ENCODE measurements at places on chromosomes 1 and 21.

DNA sequence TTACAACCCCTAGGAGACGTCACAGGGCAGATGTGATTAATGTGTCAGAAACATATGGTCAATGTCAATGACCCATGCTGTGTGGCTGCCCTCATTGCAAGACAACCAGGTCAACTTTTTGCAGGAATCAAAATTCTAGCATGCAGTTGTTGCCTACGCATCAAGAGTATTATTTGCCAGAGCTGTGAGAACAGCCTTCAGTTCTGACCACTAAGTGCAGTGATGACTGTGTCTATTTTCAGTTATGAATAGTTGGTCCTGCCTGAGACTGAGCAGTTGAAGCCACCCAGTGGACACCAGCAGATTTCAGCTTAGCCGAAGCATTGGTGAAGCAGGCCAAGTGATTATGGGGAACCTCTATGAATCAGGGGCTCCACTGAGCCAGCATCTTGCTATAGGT, 47.3 kb downstream of the LYPLAL1 start:
- no peak for ATAC-seq

GRCh38 chr1:14945132-14946010, 208.2 kb upstream of the TMEM51 start:
- peak; percentile 76 for ATAC-seq

- ATAC-seq: no peak
These were observed 10.6 kb downstream of the PTPRC start for GRCh38 chr1:198649232-198649967.

DNA sequence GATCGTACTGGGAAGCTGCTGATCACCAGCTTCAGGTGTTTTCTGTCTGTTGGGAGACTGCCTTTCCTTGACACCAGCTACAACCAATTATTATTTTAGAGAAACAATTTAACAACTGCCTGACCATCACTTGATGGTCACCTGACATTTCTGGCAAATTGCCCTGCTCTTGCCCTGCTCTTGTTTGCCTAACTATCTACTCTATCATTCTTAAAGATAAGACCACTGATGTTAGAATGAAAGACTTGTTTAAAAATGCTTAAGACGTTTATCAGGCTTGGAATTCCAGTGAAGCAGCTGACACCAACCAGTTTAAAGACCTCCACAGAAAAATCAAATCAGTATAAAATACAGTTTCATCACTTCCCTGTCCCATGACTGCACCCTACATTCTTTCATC, 423.3 kb upstream of the CAMK1G start:
- no peak for ATAC-seq

DNA sequence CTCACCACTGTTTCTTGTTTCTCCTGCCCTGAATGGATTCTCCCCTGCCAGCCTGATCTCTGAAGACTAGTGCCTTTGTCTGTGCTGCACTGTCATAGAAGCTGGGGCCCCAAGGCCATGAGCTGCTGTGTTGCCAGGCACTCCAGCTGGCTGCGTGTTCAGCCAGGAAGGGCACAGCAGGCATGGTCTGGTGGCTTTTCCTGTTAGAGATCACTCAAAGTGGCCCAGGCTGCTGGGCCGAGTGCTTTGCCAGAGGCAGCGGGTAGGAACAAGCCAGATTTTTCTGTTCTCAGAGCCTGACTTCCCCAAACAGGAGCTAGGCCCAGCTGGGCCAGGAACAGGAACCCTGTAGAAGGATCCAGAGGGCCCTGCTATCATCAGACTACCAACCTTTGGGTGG, 5.2 kb downstream of the ADPRS start:
- no peak for ATAC-seq

DNA sequence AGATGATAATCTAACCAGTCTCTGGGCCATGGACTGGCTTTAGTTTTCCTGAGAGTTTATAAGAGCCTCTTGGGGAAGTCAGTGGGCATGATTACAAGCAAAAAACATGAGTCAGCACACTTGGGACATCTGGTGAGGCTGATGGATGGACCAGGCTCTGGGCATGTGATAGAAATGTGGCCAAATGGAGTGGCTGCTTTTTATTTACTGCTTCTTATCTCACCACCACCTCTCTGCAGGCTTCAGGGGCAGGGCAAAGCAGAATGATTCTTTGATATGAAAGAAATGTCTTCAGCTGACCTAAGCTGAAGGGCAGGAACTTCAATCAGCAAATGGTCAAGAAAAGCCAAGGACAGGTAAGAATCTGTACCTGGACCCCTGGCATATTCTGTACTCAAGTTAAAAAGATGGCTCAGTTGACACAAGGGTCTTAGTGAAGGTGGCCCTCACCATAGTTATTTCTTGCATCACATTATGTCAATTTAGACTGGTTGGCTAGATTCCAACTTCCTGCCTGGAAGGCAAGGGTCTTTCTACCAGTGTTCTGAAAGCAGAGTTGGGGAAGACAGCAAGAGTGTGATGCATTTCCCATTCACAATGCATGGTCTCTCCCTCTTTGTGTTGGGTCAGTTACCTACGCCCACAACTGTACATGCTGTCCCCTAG, 162.8 kb downstream of the FASLG start:
- ATAC-seq: peak; percentile 53

- ATAC-seq: no peak
These were observed 7.6 kb downstream of the TMPRSS2 start for GRCh38 chr21:41500363-41500762.

GRCh38 chr1:155169541-155169940, 3.6 kb downstream of the KRTCAP2 start:
- ATAC-seq: no peak

DNA sequence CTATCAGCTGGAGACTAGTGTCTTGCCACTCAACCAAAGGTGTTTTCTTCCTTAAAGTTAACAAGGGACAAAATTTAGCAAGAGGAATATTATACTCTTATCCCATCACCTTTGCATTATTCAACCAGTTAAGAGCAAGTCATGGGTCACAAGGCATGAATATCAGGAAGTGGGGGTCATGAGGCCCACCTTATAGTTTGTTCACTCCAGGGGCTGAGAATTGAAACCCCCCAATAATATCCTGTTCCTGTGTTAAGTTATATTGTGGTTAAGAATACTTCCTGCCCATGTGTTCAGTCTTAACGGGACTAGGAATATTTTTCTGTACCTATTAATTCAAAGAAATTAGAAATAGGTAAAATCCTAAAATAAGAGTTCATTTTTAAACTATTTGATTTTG, 239.7 kb downstream of the S1PR1 start:
- no peak for ATAC-seq

GRCh38 chr21:45747233-45747766, 103.8 kb downstream of the PCBP3 start:
- no peak for ATAC-seq

DNA sequence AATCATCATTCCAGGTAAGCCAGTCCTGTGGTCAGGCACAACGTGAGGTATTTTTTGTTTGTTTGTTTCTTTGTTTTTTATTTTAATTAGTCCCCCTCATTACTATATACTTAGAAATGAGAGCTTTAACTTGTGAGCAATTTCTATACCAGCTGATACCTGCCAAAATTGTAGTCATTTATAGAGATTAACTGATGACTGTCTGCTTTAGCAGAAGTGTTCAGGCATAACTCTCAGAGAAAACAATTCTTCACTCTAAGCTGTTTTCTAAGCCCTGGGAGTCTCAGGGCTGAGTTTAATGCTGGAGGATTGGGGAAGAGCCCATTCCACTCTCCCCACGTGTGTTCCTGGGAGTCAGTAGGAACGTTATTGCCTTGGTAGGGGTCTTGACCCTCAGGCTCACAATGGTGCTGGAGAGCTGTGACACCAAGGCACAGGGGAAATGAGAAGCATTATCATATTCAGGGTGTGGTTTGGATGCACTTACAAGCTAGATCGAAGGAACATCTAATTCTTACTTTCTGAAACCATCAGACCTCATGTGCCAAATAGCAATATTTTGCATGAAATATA, 168.2 kb downstream of the CLIC6 start:
- ATAC-seq: peak; percentile 17

DNA sequence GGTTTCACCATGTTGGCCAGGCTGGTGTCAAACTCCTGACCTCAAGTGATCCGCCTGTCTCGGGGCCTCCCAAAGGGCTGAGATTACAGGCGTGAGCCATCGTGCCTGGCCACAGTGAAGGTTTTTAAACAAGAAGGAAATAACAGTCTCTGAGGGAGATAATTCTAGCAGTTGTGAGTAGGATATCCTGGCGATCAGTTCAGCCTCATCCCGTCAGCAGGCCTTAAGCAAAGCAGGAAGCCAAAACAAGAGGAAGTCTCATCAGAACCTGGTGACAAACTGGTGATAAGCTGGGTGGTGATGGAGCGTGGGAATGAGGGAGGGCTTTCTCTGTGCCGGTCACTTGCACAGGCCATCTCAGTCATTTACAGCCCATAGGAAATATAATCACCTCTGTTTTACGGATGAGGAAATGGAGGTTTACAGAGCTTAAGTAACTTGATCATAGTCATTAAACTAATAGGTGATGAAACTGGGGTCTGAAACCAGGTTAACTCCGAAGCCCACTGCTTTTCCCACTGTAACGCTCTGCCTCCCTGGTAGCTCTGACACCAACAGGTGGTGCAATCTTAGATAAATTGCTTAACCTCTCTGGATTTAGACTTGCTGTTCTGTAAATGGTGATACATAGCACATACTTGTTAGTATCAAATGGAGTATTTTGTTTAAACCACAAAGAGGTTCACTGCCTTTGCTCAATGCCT, 40.8 kb upstream of the A3GALT2 start:
- no peak for ATAC-seq

- ATAC-seq: peak; percentile 92
These were observed 346.7 kb upstream of the ADGRL4 start for GRCh38 chr1:79353224-79353623.

GRCh38 chr1:31944205-31945089, 6.3 kb upstream of the PTP4A2 start:
- peak; percentile 94 for ATAC-seq

- ATAC-seq: no peak
These were observed 11.1 kb upstream of the RCC1 start for GRCh38 chr1:28494737-28495136.

DNA sequence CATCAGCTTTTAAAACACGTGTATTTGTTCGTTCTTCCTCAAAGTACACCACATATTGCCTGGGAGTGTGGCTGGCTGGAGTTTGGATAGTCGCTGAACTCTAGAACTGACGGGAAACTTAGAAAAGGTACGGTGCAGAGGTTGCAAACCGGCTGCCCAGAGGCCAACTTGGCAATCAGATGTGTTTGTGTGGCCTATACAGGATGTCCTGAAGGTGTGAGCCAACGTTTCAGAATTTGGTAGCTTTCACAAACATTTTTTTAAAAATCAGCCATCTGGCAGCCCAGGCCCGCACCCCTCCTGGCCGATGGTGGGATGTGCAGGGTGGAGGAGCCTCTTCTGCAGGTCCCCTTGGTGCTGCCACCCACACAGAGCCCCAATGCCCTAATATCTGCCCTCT, 73.6 kb upstream of the SLC25A33 start:
- no peak for ATAC-seq

DNA sequence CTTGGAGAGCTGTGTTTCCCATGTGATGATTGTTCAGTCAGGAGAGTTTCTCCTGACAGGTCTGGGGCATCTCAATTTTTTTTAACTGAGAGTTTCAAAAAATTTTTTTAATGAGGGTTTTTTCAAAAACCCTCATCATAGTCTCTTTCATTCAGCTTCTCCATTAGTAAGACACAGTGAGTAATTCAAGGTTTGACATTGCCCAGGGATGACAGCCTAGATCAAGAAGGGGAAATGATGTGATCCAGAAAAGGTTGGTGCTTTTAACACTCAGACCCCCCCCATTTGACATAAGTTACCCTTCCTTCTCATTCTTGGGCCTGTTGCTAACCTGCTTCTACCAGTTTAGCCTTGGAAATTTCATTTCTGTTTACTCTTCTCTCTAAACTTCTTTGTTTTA, 189.4 kb upstream of the HOOK1 start:
- no peak for ATAC-seq

GRCh38 chr1:165456114-165456513, 11.2 kb upstream of the RXRG start:
- ATAC-seq: no peak

Data from motor neuron (in vitro differentiated cells).